ENCODE measurements at places on chromosomes 4 and X.

DNA sequence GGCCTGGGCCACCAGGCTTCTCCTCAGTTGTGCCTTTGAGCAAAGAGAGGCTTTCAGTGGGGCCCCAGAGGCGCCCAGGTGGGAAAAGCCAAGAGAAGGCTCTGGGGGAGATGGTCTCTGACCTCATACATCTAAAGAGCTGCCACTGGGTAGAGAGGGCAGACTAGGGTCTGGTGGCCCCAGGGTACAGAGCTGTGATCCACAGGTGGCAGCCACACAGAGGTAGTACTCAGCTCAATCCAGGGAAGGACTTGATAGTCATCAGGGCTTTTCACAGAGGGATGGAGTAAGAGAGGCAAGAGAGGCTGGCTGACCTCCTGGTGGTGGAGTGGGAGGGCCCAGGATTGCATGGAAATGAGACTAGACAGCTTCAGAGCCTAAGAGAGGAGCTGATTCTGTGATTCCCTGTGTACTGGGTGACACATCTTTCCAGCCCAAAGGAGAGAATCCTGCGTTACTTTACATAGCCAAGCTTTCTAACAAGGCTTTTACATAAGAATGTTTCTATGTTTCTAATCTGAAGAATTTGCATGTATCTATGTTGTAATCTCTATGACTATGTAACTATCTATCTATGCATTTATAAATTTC, 53.2 kb upstream of the PJA1 start:
- no peak for DNase-seq

- peak; percentile 85 for DNase-seq
Observed at GRCh38 chr4:140151699-140152012, 2.3 kb downstream of the MAML3 start.

- DNase-seq: no peak
Observed at GRCh38 chr4:80913381-80913780, 117.1 kb upstream of the BMP3 start.

- no peak for DNase-seq
Observed at GRCh38 chr4:100816436-100817045, 298.7 kb upstream of the EMCN start.

DNA sequence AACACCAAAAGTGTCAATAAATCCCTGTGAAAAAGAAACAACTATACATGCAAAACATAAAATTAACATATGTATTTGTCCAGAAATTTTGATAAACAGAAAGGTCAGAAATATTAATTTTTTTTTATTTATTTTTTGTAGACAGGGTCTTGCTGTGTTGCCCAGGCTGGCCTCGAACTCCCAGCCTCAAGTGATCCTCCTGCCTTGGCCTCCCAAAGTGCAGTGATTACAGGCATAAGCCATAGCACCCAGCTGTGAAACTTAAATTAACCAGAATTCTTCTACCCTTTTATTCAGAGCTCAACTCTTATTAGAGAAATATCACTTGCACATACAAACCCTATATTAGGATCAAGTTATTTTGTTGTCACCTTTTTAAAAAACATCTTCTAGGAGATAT, 16.2 kb downstream of the ANAPC10 start:
- no peak for DNase-seq

DNA sequence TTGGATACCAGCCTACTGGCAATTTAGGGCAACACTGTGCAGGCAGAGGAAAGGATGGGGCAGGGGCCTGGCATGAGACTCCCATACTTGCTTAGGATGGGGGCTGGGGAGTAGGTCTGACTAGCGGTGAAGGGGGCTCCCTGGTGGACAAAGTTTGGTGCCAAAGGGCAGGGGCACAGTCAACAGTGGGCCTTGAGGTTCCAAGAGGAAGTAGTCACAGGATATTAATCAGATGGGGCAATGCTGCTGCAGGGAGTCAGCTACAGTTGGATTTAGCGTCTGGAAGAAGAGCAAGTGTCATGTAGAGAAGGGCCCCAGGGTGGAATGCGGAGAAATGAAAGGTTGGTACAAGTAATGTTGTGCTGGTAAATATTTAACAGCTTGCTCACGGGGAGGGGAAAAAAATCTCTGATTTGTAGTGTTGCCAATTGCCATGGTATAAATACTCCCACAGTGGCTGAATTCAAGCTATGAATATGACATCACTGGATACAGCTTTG, 139.4 kb downstream of the PJA1 start:
- no peak for DNase-seq

- peak; percentile 29 for DNase-seq
Observed at GRCh38 chr4:107183155-107183774, 147.2 kb upstream of the DKK2 start.

DNA sequence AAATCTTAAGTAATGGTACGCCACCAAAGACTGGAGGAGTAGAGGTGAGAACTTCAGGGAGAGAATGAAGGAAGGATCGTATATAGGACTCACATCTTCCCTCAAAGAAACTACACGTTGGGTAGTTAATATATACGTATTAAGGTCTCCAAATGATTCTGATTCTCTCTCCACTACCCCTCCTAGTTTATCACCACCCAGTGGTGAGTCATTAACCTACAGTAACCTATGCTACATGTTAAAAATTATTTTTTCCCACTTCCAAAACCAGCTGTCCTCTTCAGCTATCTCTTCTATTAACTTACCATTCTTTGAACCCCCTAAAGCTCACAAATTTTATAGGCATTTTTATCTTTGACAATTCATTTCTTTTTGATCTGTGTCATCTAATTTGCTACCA, 69.7 kb downstream of the RPS6KA6 start:
- no peak for DNase-seq

DNA sequence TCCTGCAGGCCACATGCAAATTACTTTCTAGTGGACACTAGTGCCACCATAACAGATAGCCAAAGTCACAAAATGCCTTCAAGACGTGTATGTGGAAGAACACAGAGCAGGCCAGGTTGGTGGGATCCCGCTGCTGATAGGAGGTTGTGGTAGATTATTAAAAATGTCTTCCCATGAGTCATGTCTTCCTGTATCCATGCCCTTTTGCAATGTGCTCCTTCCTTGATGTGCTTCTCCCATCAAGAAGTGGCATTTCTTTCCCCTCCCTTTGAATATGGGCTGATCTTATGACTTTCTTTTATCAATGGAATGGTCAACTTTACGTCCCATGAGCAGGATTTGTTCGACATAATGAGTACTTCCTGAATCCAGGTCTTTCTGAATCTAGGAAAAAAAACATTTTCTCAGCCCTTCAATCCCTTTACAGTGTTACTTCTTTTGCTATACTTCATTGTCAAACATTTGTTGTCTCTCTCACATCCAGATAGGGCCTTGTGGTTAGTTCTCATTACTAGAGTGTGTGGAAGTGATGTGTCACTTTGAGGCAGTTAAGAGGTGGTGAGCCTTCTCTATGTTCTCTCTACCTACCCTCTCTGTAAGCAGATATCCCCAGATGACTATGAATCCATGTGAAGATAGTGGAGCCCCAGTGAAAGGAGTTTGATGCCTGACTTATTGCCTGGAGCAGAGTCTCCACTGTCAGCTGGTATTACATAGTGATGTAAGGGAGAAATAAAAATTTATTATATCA, 519.2 kb upstream of the DIPK2B start:
- DNase-seq: no peak

- no peak for DNase-seq
Observed at GRCh38 chr4:99624141-99624719, 33.4 kb downstream of the C4orf54 start.

GRCh38 chr4:182741914-182742313, 175.3 kb downstream of the DCTD start:
- no peak for DNase-seq

GRCh38 chr4:146278986-146279385, 64.6 kb downstream of the REELD1 start:
- DNase-seq: no peak

- DNase-seq: no peak
Observed at GRCh38 chrX:132483488-132483887, 5.3 kb downstream of the MBNL3 start.

DNA sequence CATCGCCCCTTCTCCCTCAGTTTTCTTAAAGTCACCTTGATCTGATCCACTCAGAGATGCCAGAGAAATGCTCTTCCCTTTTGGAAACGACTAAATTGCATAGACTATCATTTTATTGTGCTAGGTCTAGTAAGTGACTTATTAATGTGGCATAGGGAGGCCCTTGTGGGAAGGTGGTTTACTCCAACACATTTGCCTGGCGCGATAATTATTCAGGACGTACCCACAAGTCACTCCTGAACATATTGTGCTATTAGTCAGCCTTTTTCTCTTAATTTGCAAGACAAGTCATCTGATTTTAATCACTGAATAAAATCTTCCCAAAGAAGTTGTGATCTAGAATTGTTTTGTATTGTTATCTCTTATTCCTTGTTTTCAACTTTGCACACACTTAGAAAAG, 7.6 kb downstream of the ENPEP start:
- no peak for DNase-seq

DNA sequence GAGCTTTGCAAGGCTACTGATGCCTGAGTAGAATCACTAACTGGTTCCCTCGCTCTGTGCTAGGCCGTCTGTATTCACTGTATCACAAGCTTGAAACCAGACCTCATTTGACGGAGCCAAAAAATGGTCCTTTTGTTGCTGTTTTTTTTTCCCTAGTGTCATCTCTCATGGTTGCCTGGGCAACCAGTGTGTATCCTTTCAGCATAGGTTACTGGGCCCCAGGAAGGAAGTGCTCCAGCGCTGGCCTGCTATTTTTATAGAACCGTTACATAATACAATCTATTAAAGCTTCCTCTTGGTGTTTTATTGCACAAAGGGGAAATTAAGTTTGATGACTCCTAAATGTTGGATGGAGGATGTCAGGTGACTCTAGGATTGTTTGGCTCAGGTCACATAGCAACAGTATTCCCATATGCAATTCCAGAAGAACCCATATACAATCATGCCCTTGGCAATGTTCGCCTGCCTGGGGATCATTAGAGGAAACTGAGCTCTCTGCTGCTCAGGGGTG, 220.4 kb downstream of the SPRY1 start:
- peak; percentile 67 for DNase-seq

- no peak for DNase-seq
Observed at GRCh38 chr4:110310795-110311194, 112.4 kb upstream of the ELOVL6 start.

DNA sequence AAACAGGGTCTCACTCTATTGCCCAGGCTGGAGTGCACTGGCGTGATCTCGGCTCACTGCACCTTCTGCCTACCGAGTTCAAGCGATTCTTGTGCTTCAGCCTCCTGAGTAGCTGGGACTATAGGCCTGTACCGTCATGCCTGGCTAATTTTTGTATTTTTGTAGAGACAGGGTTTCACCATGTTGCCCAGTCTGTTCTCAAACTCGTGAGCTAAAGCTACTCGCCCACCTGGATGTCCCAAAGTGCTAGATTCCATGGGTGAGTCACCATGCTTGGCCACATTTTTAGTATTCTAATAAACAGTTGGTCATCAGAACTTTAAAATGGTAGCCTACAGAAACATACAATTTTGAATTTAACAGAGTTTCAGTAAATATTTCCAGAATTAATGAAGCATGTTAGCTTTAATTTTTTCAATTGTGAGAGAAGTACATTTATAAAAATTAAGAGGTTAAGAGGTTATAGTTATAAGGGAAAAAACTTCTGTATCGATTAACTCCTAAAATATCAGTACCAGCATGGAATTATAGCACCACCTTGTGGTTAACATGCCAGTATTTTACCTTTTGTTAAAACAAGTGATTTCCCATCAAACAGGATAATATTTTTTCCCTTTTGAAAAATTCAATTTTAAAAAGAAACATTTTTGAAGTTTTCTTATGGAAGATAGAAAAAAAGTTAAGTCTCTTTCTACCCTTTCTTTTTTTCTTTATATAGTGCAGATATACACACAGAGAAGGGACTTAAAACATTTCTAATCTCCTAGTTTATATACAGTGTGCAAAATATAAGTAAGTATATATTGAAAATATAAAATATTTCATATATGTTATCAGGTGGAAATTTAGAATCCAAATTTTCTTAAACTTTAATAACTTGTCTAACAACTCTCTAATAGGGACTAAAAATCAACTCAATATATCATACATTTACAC, 35.4 kb downstream of the CEP44 start:
- DNase-seq: no peak

DNA sequence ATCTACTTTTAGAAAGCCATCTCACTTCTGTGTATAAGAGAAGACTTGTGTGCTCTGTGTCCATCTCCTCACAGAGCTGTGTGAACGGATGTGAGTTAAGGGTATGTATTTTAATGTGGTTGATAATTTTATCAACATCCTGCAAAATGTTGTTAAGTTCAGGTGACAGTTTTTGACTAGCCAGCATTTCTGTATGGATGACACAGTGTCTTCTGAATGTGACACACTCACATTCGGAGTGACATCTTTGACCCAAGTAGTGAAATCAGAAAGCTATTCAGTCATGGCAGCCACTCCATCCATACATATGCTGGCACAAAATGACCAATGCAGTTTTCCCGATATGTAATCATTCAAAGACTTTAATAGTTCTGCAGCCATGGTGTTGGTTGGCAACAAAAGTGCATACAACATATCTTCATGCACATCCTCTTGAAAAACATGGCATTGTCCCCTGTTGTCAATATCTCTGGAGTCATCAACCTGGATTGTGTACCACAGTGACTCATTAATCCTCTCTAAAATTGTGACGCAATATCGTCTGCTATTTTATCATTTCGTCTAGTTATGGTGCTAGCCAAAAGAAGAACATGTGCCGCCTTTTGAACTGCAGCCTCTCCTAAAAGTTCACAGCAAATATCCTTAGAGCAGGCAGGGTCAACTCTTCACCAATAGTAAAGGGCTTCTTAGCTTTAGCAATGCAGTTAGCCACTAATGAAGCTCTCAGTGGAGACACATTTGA, 6.8 kb upstream of the FGF2 start:
- no peak for DNase-seq

DNA sequence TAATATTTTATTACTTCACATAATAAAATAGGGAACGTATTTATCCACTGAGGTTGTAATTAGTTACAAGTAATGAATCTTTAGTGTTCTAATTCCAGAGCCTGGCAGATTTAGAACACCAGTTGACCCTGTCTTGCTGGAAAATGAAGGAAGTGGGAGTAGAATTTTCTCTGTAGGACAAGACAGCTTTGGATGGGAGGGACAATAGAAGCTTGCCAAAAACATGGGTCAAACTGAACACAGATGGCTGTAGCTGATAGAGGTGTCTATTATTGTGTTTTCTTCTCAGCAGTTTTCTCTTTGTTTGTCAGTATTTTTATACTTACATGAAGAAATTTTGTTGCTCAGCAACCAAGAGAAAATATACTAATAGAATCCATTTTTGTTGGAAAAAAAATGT, 20.2 kb downstream of the FAT4 start:
- DNase-seq: no peak

DNA sequence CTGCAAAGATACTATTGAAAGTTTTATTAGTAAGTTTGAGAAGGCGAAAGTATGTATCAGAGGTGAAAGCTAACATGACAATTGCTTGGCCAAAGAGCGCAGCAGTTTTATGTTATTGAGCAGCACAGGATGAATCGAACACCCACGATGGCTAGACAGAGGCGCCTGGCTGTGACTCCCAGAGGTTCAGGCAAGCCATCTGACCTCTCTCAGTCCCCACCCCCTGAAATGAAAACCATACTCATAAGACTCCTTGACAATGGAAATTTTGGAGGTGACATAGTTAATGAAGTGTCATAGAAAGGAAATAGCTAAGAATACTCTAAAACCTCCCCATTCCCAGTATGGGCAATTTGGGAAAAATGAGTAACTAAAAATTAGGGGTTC, 70.6 kb downstream of the MGST2 start:
- no peak for DNase-seq
